ENCODE measurements at places on chromosomes 4 and X. TPM values are rescaled to one million over a fixed set of nuclear protein-coding genes. Genes with fewer than 3 reads are reported as not detected.

- no peak for DNase-seq
- H3K36me3 ChIP-seq, result no peaks in the 10 kb centered on the region
- no peaks in the 10 kb centered on the region for H3K4me1 ChIP-seq
- no peak overlapping the region for H3K27ac ChIP-seq
- no peak overlapping the region for H3K4me3 ChIP-seq
Observed at GRCh38 chrX:99095965-99096635, 1314.0 kb downstream of the PCDH19 start.

- no peak overlapping the region for H3K27ac ChIP-seq
- H3K36me3 ChIP-seq, result no peaks in the 10 kb centered on the region
- no peaks in the 10 kb centered on the region for H3K4me1 ChIP-seq
- H3K4me3 ChIP-seq, result no peak overlapping the region
Observed at GRCh38 chrX:14243823-14244222, 214.1 kb upstream of the GEMIN8 start.

GRCh38 chr4:40632080-40632479 lies 2.4 kb upstream of the RBM47 start:
- H3K4me3 ChIP-seq, result no peak overlapping the region
- H3K27ac ChIP-seq, result no peak overlapping the region
- no peaks in the 10 kb centered on the region for H3K27me3 ChIP-seq
- no peak for DNase-seq

GRCh38 chr4:98544818-98545414 lies 113.5 kb downstream of the TSPAN5 start:
- no peak overlapping the region for H3K4me3 ChIP-seq
- no peak overlapping the region for H3K27ac ChIP-seq
- DNase-seq, result no peak
- H3K27me3 ChIP-seq, result no peaks in the 10 kb centered on the region
- H3K36me3 ChIP-seq, result no peaks in the 10 kb centered on the region

- no peaks in the 10 kb centered on the region for H3K36me3 ChIP-seq
- no peaks in the 10 kb centered on the region for H3K27me3 ChIP-seq
- no peak overlapping the region for H3K27ac ChIP-seq
- no peak overlapping the region for H3K4me3 ChIP-seq
- no peak for DNase-seq
Observed at GRCh38 chr4:7412554-7412912, 22.2 kb downstream of the PSAPL1 start.

- H3K36me3 ChIP-seq, result no peaks in the 10 kb centered on the region
- DNase-seq, result no peak
- H3K27ac ChIP-seq, result no peak overlapping the region
- H3K4me1 ChIP-seq, result no peaks in the 10 kb centered on the region
- no peak overlapping the region for H3K4me3 ChIP-seq
Observed at GRCh38 chr4:184988611-184989010, 29.7 kb upstream of the HELT start.

Gene PASD1
- polyA plus RNA-seq, result not detected

Gene RHOH
- polyA plus RNA-seq, result 0.04 TPM

Measured in keratinocyte (primary cell).